ENCODE measurements at places on chromosomes 2 and 18. TPM values are rescaled to one million over a fixed set of nuclear protein-coding genes. Genes with fewer than 3 reads are reported as not detected.

DNA sequence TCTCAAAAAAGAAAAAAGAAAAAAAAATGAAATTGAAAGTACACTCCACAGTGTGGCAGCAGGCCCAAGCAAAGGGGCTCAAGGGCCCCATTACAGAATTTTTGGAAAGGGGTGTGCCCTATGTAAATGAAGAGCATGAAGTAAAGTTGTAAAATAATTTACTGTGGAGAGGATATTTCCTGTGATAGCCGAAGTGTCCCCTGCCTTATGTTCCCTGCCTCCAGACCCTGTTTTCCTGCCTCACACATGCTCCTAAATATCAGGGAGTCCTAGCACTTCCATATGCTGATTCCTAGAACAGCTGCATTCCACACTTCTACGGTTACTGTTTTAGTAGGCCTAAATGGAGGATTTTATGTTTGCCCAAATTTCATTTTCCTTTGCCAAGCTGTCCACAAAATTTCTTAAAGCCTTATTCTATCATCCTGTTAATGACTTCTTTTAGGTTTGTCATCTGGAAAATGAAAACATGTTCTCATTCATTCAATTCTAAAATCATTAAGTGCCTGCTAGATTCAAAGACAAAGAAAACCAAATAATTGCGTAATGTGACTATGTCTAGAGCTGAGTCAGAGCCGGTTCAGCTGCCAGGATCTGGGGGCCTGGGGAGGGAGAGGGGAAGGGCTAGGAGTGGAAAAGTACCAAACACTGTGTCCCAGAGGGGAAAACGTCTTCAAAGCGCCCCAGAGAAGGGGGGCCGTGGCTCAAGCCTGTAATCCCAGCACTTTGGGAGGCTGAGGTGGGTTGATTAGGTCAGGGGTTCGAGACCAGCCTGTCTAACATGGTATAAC is 25.9 kb upstream of the IMPA2 start:
- DNase-seq, result no peak

Gene PJVK
- 5.1 TPM for polyA plus RNA-seq

DNA sequence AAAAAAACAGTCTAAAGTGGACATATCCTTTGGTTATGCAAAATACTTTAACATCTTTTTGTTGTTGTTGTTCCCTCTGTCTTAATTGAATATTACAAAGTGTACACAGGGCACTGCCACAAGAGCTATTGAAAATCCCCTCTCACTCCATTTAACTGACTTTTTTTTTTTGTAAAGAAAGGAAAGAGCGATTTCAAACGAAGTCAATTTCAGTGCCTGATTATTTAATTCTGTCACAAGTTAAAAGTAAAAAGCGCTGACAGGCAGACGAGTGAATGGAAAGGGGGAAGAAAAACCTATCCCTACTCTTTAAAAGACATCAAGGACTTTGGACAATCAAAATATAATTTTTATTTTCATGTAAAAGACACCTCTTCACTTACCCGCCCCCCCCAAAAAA is 1.9 kb downstream of the FIGN start:
- DNase-seq, result no peak

Gene HOXD13
- not detected for polyA plus RNA-seq

GRCh38 chr2:226424971-226425370 is 374.6 kb downstream of the IRS1 start:
- no peak for DNase-seq

DNA sequence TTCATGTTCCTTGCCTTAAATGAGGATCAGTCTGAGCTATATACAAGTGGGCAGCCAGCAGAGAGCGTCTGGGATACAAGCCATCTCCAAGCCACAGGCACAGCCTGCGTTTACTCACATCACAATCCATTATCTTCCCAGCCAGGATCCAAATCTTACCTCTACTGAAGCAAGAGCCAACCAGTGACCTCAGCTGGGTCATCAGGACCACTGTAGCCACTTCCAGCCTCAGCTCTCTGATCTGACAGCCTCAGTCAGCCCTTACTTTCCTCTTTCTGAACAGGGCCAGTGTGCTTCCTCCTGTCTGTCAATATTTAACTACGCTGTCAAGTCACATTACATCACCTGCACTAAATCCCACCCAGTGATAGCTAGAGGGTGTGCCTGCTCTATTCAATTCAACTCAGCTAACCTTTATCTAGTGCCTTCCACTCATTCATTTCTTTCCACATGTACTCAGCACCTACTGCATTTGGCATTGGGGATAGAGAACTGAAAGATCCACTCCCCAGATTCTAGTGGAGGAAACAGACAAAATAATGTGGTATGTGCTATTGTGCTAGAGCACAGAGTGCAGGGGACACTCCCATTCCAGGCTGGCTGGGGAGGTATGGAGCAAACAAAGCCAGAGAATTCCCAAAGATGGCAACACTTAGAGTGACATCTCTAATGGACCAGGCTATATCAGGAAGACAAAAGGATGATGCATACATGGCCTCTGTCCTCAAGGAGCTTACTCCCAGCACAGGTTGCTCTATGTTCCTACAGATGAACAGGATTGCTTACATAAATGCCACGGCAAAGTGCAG is 146.5 kb downstream of the NCKAP5 start:
- DNase-seq, result no peak

DNA sequence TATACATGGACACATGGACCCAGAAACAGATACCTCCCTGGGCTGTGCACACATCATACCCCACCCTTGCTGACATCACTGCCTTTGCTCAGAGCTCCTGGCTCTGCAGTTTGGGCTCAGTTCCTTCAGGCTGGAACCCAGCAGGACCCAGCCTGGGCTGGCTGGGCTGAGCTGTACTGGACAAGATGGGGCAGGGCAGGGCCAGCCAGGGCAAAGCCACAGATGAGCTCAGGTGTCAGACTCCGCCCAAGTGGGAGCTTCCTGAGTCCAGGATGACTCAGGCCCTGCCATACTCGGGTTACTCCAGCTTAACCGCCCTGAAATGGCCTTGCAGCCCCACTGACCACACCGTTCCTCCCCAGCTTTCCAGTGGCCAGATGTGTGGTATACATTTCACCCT is 284.9 kb downstream of the OSR1 start:
- DNase-seq, result no peak

Gene SERPINB11
- polyA plus RNA-seq, result not detected

GRCh38 chr2:193428336-193428818 is 1233.6 kb upstream of the TMEFF2 start:
- no peak for DNase-seq

- DNase-seq, result peak; percentile 47
Observed at GRCh38 chr2:174485788-174486562, 854 bp downstream of the GPR155 start.

GRCh38 chr18:44793194-44793593 is 112.5 kb downstream of the SETBP1 start:
- DNase-seq, result no peak

Gene CNGA3
- polyA plus RNA-seq, result not detected

Gene SLC9A4
- polyA plus RNA-seq, result not detected

DNA sequence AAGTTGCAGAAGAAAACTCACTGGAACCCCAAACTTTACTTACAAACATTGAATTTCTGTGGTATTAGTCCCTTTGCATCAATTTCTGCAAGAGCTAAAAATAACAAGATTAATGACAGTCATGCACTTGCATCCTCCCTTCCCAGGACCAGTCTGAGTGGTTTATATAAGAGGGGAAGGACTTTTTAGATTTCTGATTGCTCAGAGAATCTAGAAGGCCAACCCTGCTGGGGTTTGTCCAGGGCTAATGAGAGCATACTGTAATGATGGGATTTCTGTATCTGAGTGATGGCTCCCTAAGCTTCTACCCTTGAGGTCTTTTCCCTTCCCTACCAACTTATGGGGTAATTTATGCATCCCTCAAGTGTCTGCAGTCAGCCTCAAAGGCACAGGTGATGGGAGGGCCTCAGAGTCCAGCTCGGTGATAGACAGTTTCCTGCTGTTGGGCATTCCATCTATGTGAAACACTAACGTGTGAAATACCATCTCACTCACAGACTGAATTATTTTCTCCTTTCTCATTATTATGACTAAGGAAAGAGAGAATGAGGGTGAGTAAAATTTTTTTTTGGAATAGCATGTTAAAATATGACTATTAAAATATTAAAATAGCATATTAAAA is 556.3 kb downstream of the RIT2 start:
- DNase-seq, result no peak

DNA sequence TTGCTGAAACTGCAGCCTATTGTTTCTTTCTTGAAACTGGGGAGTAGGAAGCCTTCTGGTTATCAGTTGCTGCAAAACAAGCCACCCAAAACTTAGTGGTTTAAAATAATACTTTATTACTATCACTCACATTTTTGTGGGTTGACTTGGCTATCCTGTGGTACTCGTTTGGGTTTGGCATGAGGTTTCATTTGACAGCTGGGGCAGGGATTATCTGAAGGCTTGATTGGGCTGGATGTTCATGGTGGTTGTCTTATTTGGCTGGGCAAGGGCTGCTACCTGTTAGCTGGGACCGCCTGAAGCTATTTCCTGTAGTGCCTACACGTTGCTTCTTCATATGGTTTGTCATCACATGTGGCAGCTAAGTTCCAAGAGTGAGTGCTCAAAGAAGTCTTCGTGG is 122.3 kb downstream of the PLCL1 start:
- no peak for DNase-seq
